ENCODE measurements at places on chromosomes 5 and 9.

GRCh38 chr9:33146298-33146697 is 20.8 kb downstream of the B4GALT1 start:
- DNase-seq = no peak

DNA sequence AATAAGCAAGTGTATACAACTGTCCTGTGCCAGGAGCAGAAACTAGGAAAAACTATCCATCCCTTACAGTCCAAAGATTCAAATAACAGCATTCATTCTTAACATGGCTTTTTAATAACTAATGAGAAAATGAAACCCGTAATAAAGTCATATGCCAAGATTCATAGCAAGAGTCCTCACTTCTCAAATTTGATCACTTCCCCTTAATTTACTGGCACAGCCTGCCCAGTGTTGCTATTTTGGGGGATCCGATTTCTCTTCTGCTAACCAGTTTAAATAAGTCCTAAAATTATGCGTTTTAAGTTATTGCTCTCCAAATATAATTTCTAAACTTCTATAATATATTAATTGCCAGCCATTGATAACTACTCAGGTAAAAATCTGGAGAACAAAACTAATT is 177.0 kb upstream of the PTGER4 start:
- no peak for DNase-seq

DNA sequence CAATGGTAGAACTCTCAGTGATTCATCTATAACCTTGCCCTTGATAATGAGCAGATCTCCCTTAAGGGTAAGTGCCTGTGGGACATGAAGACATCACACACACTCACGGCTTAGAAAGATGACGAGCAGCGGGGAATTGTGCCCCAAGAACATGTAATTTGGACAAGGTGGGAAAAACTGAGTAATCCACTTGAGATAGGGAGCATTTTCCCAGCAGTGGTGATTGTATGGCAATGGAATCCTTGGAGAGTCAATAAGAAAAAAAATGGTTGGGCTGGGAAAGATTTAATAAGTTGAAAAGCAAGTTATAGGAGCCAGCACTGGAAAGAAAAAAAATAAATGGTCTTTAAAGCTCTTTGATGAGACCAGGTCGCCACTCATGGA is 193.1 kb downstream of the GLIS3 start:
- DNase-seq = peak; percentile 24

GRCh38 chr5:60586307-60586901 is 113.6 kb downstream of the DEPDC1B start:
- no peak for DNase-seq

DNA sequence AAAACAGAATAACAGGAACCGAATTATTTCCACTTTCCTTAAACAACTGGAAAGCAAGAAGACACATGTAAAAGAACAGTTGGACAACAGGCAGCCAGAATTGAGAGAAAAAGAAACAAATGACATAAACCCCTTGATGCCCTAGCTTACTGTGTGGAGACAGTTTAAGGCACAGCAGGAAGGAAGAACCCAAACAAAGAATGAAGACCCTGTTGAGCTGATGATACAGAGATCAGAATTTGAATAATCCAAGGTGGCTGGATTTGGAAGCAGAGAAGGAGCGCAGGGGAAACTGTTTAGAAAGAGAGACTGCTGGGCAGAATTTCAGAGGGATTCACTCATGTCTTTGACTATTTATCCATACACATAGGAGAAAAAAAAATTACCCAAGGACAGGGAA is 316.3 kb upstream of the POU5F2 start:
- no peak for DNase-seq

GRCh38 chr9:113538131-113538530 is 74.6 kb downstream of the RGS3 start:
- no peak for DNase-seq

DNA sequence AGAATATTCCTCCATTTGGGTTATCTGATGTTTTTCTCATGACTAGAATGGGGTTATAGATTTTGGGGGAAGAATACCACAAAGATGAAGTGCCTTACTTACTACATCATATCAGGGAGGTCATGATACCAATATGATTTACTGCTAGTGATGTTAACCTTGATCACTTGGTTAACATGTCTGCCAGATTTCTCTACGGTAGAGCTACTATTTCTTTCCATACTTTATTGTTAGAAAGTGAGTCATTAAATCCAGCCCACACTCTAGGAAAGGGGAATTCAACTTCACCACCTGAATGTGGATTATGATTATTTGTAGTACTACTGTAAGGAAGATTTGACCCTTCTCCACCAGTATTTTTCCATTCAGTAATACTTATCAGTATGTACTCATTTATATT is 64.7 kb downstream of the UBE2R2 start:
- peak; percentile 51 for DNase-seq

- no peak for DNase-seq
Observed at GRCh38 chr9:114806526-114806900, 674 bp upstream of the TNFSF15 start.

GRCh38 chr5:143030349-143030748 is 260.2 kb downstream of the ARHGAP26 start:
- no peak for DNase-seq

- DNase-seq = no peak
Observed at GRCh38 chr5:178476972-178477754, 113.0 kb downstream of the COL23A1 start.

- no peak for DNase-seq
Observed at GRCh38 chr5:93572101-93572607, 8.9 kb downstream of the NR2F1-AS1 start.

GRCh38 chr9:137011907-137012675 is 15.7 kb upstream of the CLIC3 start:
- no peak for DNase-seq

- DNase-seq = peak; percentile 37
Observed at GRCh38 chr5:54135042-54135441, 175.3 kb downstream of the ARL15 start.

DNA sequence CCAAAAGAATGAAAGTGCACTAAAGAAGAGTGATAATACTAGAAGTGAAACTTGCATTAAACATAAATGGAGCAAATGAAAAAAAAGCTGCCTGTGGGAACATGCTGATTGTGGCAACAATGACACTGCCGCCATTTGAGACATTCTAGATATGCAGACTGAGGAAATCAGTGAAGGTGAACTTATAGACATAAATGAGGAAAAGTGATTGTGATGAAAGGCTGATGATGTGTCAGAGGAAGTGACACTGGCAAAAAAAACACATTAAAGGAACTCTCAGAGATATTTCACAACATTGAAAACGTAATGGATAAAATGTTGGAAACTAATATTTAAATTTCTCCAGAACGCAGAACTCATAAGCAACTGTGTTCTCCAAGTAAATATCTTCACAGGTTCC is 1.2 kb downstream of the ERCC8 start:
- DNase-seq = peak; percentile 20

GRCh38 chr5:172010278-172010677 is 3.8 kb upstream of the FBXW11 start:
- DNase-seq = peak; percentile 34

GRCh38 chr9:137021979-137022661 is 5.9 kb downstream of the ABCA2 start:
- DNase-seq = peak; percentile 73

DNA sequence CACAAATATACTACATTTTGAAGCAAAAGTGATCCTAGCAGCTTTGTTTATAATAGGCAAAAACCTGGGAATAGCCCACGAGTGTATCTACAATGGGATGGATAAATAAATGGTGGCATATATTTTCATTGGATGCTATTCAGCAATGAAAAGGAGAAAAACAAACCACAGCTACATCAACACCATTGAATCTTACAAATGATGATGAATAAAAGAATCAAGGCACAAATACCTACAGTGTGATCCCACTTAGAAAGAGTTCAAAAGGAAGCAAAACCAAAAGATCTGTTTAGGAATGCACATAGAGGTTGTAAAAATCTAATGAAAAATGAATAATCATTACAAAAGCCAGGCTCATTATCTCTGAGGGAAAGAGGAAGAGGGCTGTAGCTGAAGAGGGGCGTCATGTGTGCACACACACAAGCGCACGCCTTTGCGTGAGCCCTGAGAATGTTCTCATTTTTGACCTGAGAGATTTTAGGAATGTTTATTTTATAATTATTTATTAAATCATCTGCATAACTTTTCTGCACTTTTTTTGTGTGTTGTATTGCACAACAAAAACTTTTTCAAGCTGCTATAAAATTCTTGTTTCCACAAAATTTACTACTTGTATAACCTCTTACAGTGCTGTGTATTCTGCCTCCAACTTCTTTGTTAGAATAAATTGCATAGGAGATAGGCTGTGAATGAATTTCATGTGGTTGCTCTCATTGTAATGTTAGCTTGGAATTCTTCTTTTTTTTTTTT is 5.9 kb upstream of the RHOBTB3 start:
- DNase-seq = no peak

DNA sequence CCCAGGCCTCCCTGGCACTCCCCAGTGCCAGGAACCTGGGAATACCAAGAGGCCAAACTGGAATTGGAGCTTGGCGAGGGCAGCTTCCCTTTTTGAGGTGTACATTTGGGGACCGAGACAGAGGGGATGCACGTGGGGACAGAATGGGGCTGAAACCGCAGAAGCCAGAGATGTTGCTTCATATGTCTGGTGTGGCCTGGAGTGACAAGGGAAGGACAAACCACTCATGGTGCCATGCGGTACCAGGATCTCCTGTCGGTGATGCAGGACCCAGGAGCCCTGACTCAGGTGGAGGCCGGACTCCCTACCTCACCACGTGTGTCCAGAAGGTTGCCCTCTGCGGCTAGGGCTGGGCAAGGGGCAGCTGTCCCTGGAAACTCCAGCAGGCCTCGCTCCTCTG is 4.0 kb upstream of the CSF2 start:
- no peak for DNase-seq

- no peak for DNase-seq
Observed at GRCh38 chr5:156339139-156339841, 12.3 kb downstream of the SGCD start.

- no peak for DNase-seq
Observed at GRCh38 chr5:174514325-174514724, 210.1 kb upstream of the MSX2 start.

- DNase-seq = peak; percentile 28
Observed at GRCh38 chr9:16133556-16134227, 580.8 kb downstream of the CCDC171 start.

DNA sequence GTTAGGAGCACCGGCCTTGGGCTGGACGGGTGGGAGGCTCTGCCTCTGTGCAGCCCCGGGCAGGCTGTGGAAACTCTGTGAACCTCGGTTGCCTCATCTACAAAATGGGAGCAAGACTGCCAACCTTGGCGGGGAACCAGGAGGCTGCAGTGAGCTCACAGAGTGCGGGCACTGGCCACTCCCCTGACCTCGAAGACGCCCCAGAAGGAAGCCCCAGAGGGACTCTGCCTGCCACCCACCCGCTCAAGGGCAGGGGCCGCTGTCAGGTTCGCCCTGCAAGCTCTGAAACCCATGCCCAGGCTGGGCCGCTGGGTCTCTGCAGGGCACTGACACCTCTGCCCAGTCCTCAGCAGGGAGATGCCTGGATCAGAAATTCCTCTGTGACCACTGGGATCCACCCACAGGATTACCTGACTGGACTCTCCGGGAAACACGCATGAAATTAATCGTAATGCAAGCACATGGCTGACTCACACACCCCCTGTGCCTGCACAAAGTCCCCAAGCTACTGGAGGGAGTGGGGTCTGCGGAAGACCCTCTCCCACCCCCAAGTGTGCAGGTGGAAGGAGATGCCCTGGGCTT is 7.4 kb downstream of the CCDC187 start:
- no peak for DNase-seq

- DNase-seq = no peak
Observed at GRCh38 chr9:119859128-119859527, 489.9 kb upstream of the BRINP1 start.

- DNase-seq = no peak
Observed at GRCh38 chr5:10365782-10366181, 12.3 kb downstream of the MARCHF6 start.

GRCh38 chr9:133768371-133768858 is 30.3 kb upstream of the SARDH start:
- DNase-seq = no peak

GRCh38 chr5:76393035-76393680 is 9.9 kb upstream of the IQGAP2 start:
- DNase-seq = no peak

GRCh38 chr5:56310711-56311204 is 77.6 kb upstream of the ANKRD55 start:
- DNase-seq = no peak

- DNase-seq = no peak
Observed at GRCh38 chr5:146032911-146033310, 72.5 kb downstream of the PLAC8L1 start.

GRCh38 chr9:37508834-37509206 is 23.1 kb downstream of the POLR1E start:
- DNase-seq = no peak

- DNase-seq = no peak
Observed at GRCh38 chr5:8050616-8051175, 181.7 kb downstream of the MTRR start.

- no peak for DNase-seq
Observed at GRCh38 chr5:7461371-7461770, 65.4 kb downstream of the ADCY2 start.

- DNase-seq = no peak
Observed at GRCh38 chr5:18736051-18736398, 1101.8 kb downstream of the TAF11L14 start.

- DNase-seq = peak; percentile 88
Observed at GRCh38 chr5:115419846-115420585, 123.6 kb upstream of the CCDC112 start.

GRCh38 chr9:97944612-97945011 is 6.6 kb upstream of the HEMGN start:
- DNase-seq = no peak

DNA sequence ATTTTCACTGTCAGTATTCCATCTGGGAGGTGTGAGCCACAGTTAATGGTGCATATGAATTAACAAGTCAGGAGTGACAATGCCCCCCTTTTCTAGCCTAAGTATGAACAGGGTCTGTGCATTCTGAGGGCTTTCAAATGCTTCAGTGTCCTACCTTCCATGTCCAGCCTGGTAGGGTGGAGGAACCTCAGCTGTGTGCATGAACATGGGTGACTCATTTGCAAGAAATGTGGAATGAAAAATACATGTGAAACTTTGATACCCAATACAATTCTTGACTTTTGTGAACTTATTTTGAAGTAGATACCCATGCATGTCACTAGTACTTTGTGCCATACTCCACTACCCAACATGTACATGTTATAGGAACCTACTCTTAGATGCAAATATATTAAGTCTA is 375.8 kb downstream of the SEMA5A start:
- DNase-seq = no peak

GRCh38 chr9:132878695-132879456 is at the start of gene SPACA9:
Gene SPACA9 (plus strand): TSS chr9:132878898. CDS start chr9:132883948, 5,050 bp downstream.
- peak; percentile 15 for DNase-seq

DNA sequence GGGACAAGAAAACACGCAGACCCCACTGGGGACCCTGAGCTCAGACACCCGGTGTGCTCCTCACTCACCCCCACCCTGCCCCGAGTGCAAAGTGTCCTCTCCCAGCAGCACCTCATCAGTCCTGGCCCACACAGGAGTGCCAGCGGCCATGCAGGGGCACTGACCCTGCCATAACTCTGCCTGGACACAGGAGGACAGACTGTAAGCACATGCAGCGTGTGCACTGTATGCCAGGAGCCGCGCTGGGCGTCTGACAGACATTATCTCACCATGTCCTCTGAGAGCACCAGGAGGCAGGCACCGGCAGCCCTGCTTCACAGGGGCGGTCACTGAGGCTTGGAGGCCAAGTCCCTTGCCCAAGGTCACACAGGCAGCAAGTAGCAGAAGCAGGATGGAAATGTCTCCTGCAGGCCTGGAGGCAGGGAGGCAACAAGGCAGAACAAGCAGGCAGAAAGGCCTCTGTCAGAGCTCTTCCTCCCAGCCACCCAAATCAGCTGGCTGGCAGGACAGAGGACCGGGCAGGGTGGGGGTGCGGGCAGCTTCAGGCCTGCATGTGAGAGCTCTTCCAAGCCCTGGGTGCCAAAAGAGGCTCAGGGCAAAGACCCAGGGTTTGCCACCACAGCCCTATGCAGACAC is 8.4 kb downstream of the EEIG1 start:
- DNase-seq = no peak
